Amniotic stem cell (primary cell): ENCODE measurements at places on chromosomes 4 and X.

- DNase-seq: no peak
Observed at GRCh38 chr4:164648151-164648848, 105.6 kb upstream of the SMIM31 start.

GRCh38 chrX:38206542-38206941 lies 14.1 kb downstream of the SRPX start:
- no peak for DNase-seq

GRCh38 chrX:154334496-154334895 lies 38.9 kb downstream of the TKTL1 start:
- DNase-seq: no peak

DNA sequence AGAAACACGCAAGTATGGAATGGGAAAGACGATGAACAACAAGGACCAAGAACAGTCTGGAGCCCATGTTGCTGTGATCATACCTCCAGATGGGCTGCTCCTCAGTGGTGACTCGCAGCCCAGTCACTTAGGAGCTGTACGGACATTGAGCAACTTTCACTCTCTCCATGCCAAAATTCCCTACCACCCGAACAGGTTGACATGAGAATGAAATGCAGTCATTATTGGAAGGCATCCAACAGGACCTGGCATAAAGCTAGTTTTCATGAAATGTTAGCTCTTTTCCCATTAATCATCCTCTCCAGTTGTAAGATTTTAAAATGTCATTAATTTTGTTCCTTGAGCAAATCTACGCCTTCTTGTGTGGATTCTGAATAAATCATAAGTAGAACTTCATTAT lies 82.7 kb upstream of the GPM6B start:
- no peak for DNase-seq

DNA sequence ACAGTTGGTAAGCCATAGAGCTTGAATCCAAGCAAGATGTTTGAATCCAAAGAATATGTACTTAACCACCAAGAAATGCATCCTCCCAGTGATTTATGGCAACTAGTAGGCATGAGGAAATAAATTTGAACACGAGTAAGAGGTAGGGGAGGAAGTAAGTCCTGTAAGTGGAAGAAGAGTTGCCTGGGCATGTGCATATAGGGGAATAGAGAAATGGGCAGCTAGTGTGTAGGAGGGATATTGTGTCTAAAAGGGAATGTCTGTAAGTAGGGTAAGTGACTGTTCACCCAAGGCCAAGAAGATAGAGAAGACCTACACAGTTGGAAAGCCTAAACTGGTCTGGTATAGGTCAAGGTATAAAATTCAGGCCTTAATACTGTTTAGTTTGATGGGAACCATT lies 4.6 kb downstream of the SH3BGRL start:
- no peak for DNase-seq

GRCh38 chr4:110484767-110485166 lies 8.8 kb downstream of the ENPEP start:
- DNase-seq: peak; percentile 79

- no peak for DNase-seq
Observed at GRCh38 chrX:153495362-153495751, 577 bp downstream of the BGN start.

DNA sequence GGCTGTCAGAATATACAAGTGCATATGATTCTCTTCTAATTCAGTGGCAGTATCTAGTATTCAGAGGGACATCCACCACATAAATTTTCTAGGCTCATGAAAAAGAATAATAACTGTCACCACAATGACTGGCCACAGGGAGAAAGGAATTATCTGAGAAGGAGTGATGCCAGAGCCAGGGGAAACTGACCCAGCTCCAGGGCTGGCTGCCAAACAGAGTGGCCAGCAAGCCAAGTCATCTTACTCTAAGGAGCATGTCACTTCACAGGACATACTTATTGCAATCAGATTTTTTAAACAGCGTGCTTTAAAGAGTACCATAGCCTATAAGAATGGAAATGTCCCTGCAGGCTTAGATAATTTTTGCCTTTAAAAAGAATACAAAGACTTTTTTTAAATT lies 5.8 kb upstream of the SEPTIN11 start:
- DNase-seq: no peak
